H9 (cell line): ENCODE measurements at places on chromosomes 1 and 21.

GRCh38 chr21:42392731-42393442, 3.0 kb downstream of the TMPRSS3 start:
- H3K27me3 ChIP-seq, result no peaks in the 10 kb centered on the region
- H3K4me1 ChIP-seq, result peaks cover 6% of the 10 kb centered on the region; the same call in 1 of the 2 replicates
- H3K27ac ChIP-seq, result no peak overlapping the region

- no peaks in the 10 kb centered on the region for H3K36me3 ChIP-seq
- H3K27ac ChIP-seq, result no peak overlapping the region
- H3K4me3 ChIP-seq, result no peak overlapping the region
- no peaks in the 10 kb centered on the region; the same call in 1 of the 2 replicates for H3K4me1 ChIP-seq
Observed at GRCh38 chr1:66283622-66284041, 250.3 kb upstream of the SGIP1 start.

- H3K27ac ChIP-seq, result no peak overlapping the region
- no peak for DNase-seq
- H3K36me3 ChIP-seq, result peaks cover 17% of the 10 kb centered on the region
- H3K27me3 ChIP-seq, result no peaks in the 10 kb centered on the region
Observed at GRCh38 chr1:86618358-86618757, 71.5 kb downstream of the CLCA4 start.

DNA sequence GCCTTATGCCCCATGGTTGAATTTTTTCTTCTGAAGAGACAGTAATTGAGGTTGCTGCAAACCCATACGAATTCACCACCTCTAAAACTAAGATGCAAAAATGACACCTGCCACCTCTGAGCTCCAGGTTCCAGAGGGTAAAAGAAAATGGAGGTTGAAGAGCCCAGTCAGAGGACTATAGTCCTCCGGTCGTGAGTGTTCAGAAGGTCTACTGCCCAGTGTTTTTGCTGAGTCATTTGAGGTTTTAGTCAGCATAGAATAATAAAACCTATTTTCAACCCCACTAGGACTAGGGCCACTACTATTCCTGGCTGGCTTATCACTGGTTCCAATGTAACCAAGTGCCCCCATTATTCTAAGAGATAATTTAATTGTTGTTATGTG, 12.9 kb upstream of the SLAMF7 start:
- no peaks in the 10 kb centered on the region; the same call in 1 of the 2 replicates for H3K4me1 ChIP-seq
- no peak overlapping the region for H3K4me3 ChIP-seq
- no peaks in the 10 kb centered on the region for H3K36me3 ChIP-seq
- no peak for DNase-seq
- no peaks in the 10 kb centered on the region for H3K27me3 ChIP-seq

GRCh38 chr1:228982637-228983036, 247.4 kb downstream of the RHOU start:
- H3K27ac ChIP-seq, result no peak overlapping the region
- DNase-seq, result peak; percentile 12
- H3K4me1 ChIP-seq, result no peaks in the 10 kb centered on the region; the same call in 1 of the 2 replicates
- H3K27me3 ChIP-seq, result no peaks in the 10 kb centered on the region
- H3K36me3 ChIP-seq, result no peaks in the 10 kb centered on the region

GRCh38 chr1:166170726-166171125, 3.9 kb upstream of the FAM78B start:
- no peak overlapping the region for H3K4me3 ChIP-seq

GRCh38 chr1:118945489-118945888, 42.7 kb downstream of the TBX15 start:
- H3K36me3 ChIP-seq, result no peaks in the 10 kb centered on the region
- no peaks in the 10 kb centered on the region for H3K27me3 ChIP-seq
- no peak for DNase-seq
- H3K27ac ChIP-seq, result no peak overlapping the region
- H3K4me3 ChIP-seq, result no peak overlapping the region

DNA sequence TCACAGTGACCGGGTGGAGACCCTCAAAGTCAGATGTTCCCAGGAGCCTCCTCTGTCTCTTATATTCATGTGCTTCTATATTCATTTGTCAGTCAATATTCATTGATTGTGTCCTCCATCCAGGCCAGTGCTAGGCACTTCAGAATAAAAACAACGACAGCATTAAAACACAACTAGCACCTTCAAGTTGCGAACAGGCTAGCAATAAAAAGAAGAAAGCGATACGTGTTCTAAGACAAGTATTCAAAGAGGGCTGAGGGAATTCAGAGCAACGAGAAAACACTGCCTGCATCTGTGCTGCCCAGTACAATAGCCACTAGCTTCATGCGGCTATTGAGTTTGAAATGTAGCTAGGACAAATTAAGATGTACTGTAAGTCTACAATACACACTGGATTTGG, 138.0 kb downstream of the PLXNA2 start:
- no peak overlapping the region for H3K27ac ChIP-seq
- H3K27me3 ChIP-seq, result no peaks in the 10 kb centered on the region
- DNase-seq, result no peak
- H3K4me1 ChIP-seq, result no peaks in the 10 kb centered on the region; the same call in 1 of the 2 replicates

- H3K4me3 ChIP-seq, result no peak overlapping the region
- no peaks in the 10 kb centered on the region for H3K4me1 ChIP-seq
- no peaks in the 10 kb centered on the region for H3K36me3 ChIP-seq
Observed at GRCh38 chr1:157407917-157408525, 144.3 kb downstream of the FCRL5 start.

DNA sequence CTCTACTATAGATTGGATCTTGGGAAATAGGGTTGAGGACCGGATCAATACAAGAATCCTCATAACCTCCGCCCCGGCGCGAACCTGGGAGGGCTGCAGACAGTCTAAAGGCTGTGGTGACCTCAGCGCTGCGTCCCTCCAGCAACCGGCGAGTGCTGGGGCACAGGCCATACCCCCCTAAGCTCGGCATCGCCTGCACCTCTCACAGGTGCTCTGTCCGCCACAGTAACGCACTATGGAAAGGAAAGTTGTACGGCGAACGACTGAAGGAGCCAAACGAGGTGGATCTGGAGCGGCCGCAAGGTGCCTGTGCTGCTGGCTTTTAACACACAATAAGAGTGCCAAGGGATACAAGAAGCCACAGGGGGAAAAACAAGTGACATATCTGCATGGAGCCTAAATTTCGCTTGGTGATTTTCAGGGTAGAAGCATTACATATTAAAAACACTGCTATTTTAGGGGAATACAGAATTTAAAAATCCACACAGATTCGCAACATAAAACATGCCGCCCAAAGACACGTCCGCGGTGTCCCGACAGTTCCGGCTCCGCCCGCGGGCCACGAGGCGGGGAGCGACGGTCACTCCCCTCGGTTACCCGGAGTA, 1.4 kb upstream of the RBM15 start:
- H3K27me3 ChIP-seq, result no peaks in the 10 kb centered on the region
- H3K4me3 ChIP-seq, result no peak overlapping the region
- H3K27ac ChIP-seq, result peak overlapping the region; percentile 47
- peak; percentile 56 for DNase-seq
- peaks cover 35% of the 10 kb centered on the region for H3K36me3 ChIP-seq

DNA sequence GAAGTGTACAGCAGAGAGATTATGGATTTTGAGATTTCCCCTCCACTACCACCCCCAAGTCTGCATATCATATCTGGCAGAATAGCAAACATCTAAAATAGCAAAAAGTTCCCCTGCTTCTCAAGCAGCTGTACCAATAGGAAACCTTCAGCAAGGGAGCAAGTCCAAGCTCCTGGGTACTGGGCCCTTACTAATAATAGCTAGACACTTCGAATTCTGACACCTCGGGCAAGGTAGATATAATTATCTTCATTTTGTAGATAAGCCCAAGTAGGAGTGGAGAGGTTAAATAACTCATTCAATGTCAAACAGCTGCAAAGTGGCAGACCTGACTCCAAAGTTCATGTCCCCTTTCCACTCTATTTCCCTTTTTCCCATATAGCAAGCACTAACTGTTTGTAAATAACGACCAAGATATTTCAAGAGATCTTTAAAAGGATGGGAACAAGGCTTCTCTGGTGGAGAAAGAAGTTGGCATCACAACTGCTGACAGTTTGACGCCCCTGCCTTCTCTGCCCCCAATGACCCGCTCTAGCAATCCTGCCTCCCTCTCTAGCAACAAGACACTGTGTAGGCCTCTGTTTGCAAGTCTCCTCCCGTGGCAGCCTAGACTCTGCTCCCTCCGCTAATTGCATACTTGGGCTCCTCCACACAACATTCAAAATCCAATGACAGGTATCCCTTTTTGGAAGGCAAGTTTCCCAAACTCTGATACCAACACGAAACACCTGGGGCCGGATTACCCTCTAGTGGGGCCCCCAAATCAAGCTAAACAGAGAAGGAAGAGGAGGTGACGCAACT, 18.7 kb upstream of the ADAR start:
- H3K4me3 ChIP-seq, result peak overlapping the region; percentile 95
- peaks cover 32% of the 10 kb centered on the region for H3K36me3 ChIP-seq

DNA sequence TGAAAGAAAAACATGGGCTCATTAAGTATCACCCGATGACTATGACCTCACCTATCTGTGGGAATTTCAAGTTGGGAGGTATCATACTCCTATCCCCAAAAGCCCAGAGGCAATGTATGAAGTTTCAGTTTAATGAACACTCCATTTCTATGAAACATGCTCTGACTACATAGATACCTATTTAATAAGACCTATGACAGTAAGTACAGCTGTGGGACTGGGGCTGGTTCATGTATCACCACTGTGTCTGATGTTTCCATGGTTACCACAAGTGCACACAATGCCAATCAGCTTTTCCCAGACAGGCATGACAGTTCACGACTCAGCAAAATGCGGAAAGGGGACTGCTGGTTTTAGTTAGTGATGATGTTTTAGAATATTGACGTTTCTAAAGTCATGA, 167.7 kb downstream of the SIPA1L2 start:
- peaks cover 4% of the 10 kb centered on the region; the same call in 1 of the 2 replicates for H3K27me3 ChIP-seq
- H3K27ac ChIP-seq, result no peak overlapping the region
- H3K4me1 ChIP-seq, result no peaks in the 10 kb centered on the region
- H3K36me3 ChIP-seq, result peaks cover 3% of the 10 kb centered on the region

GRCh38 chr1:203369666-203370065, 18.7 kb upstream of the FMOD start:
- no peaks in the 10 kb centered on the region for H3K4me1 ChIP-seq
- DNase-seq, result no peak
- H3K27ac ChIP-seq, result no peak overlapping the region
- no peaks in the 10 kb centered on the region for H3K27me3 ChIP-seq
- no peak overlapping the region for H3K4me3 ChIP-seq
